Activated CD4-positive, alpha-beta T cell treated with anti-CD3 and anti-CD28 coated beads, Interleukin-2, amount 50 U/mL, for 16 hours (primary cell): ENCODE measurements at places on chromosomes 7 and 10.

DNA sequence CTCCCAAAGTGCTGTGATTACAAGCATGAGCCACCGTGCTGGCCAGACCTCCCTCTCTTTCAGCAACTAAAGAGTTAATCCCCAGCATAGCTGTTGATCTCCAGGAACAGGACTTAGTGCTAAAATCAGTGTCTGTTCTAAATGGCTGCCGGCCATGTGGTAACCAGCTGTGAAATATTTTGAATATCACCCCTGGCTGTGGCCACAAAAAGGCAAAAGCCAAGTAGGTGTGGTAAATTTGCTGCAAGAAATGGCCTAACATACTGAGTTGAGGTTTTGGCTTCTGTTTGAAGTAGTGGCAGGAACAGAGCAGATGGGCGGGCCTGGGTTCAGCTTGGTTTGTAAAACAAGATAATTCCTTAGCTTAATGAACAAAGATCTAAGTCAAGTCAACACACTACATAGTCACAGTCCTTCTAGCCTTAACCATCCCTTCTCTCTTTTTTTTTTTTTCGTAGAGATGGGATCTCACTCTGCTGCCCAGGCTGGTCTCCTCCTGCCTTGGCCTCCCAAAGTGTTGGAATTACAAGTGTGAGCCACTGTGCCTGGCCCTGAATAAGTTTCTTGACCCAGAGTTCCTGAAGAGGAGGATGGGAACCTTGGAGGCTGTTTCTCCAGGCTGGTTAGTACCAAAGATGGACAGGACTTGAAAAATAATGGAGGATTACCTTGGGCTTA, 22.7 kb upstream of the AGFG2 start:
- peak; percentile 40 for DNase-seq

DNA sequence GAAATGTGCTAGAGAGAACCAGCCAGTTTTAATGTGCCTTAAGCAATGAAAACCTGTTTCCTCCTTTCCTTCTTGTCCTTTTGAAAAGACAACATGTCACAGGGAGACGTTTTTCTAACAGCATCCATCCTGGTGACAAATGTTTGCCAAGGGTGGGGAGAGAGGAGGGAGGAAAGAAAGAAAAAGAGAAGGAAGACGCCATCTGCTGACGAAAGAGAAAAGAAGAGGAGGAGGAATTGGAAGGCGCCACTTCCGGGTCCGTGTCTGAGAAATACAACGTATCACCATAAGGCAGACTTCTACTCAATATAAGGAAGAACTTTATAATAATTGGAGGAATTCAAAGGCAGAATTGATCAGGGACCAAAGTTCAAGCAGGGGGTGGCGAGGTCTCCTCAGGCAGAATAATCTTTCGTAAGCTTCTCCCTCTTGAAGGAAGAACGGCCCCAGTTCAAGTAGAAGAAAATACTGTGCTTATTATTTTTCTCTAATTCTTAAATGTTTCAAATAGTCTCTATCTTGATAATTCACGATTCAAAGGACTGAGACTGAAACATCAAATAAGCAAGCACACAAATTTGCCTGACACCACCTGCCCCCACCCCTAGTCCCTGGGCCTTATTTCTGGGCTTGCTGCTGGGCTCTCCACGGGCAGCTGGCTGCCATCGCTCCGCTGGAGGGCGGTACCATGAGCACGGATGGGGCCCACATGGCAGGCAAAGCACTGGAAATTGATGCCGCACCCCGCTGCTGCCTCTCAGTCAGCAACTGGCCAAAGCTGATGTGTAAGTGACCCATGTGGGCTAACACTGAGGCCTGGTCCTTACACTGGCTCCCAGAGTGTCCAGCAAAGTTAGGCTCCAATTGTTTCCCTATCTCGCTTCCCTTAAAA, 273.7 kb upstream of the KLF14 start:
- peak; percentile 81 for DNase-seq

- no peak for DNase-seq
These were observed 88.0 kb upstream of the ADAM12 start for GRCh38 chr10:126476246-126476645.

GRCh38 chr10:29183301-29183945, 105.4 kb upstream of the LYZL1 start:
- no peak for DNase-seq

GRCh38 chr10:109886037-109886780, 37.1 kb downstream of the XPNPEP1 start:
- DNase-seq, result peak; percentile 42

DNA sequence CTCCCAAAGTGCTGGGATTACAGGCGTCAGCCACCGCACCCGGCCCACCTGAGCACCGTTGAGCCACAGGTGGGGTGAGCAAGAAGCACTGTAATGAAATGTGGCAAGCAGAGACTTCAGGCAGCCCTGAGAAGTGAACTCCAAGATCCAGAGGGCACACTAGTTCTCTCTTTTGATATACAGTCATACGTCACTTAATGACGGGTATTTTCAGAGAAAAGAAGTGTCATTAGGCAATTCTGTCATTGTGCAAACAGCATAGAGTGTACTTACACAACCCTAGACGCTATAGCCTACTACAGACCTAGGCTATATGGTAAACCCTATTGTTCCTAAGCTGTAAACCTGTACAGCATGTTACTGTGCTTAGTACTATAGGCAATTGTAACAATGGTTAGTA, 7.9 kb downstream of the PANK1 start:
- DNase-seq, result no peak

GRCh38 chr10:71399946-71400345, 3.2 kb downstream of the CDH23 start:
- DNase-seq, result no peak

DNA sequence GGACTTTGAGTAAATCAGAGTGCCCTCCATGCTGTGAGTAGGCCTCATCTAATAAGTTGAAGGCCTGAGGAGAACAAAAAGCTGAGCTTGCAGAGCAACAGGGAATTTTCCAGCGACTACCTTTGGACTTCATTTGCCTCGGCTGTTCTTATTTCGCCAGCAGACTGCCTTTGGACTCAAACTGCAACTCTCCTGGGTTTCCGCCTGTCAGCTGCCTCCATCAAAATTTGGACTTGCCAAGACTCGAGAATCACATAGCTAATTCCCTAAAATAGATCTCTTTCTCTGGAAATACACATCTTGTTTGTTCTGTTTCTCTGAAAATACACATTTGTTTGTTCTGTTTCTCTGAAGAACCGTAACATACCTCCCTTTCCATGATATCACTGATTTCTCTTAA, 93.8 kb downstream of the ITGB8 start:
- DNase-seq, result no peak
